ENCODE measurements at places on chromosomes 11 and 22.

GRCh38 chr22:46355369-46355995 lies 20.0 kb downstream of the TRMU start:
- DNase-seq = no peak

DNA sequence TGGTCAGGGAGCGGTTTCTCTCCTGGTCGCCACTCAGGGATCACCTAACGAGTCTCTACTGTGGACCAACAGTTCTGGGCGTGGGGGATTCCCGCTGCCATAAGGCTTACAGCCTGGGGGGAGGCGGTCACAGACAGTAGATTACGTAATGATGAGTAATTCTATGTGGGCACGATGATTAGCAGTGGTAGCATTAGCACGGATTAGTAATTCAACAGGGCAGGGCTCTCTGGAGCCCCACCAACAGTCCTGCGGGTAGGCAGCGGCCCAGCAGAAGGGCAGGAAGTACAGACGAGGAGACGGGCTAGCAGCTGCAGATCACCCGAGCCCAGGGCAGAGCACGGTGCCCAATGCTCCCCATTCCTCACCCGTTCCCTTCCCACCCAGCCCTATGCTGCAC lies 3.6 kb downstream of the SHISAL1 start:
- peak; percentile 58 for DNase-seq

DNA sequence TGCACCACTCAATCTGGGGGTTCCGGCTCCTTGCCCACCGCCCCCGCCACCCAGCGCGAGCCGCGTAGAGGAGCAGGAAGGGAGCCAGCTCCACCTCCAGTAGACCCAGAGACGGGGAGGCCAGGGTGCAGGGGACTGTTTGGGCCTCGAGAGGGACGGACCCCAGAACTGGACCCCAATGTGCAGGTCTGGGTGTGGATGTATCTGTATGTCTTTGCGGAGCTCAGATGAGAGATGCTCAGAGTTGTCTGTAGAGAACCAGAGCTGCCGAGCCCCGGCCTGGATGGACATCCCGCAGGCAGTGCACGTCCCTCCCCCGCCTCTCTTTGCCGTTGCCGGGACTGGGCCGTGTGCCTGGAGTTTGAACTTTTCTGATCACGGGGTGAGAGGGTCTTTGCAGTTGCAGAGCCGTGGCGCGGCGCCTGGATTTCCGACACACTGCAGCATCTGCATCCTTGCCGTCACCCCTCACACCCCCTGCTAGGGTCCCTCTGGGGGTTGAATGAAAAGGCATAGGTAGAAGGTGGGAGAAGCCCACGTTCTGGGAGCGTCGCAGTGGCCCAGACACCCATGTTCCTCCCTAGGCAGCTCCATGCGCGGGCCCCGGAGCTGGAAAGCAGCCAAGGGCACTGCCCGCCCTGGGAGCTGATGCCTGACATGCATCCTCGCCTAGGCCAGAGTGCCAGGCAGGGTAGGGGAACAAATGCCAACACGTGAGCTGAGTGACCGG lies 105.2 kb downstream of the KCNQ1 start:
- no peak for DNase-seq

GRCh38 chr22:40199852-40200251 lies 22.1 kb downstream of the TNRC6B start:
- DNase-seq = no peak

DNA sequence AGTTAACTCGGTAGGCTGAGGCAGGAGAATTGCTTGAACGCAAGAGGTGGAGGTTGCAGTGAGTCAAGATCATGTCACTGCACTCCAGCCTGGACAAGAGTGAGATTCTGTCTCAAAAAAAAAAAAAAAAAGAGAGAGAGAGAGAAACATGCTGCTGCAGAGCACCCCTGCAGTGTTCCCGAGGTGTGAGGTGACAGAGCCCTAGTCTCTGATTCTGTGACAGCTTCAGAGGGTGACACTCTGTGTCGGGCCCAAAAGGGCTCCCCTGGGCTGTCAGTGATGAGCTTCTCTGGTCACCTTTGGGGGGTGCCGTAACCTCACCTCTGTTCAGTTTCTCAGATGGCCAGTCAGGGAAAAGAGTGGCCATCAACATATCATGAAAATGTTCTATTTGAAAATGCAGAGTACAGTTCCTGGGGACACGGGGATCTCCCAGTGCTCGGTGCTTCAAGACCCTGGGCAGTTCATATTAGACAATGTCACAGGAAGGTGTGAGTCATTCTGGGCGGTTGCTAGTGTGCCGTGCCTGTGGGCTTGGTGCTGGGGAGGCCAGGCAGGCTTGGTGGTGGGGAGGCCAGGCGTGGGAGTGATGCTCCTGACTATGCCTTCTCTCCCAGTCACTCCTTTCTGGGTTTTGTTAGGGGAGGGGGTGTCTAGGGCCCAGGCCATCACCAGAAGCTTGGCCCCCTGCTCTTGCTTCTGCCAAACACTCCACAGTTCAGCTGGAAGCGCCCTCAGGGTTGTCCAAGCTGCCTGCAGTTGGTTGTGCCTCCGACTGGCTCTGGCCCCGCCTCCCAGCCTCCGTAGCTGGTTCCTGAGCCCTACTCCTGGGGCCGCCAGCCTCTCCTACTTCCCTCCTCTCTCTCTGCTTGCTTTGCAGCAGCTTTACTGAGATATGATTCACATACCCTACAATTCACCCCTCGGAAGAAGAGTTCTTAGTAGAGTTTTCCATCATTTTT lies 52.5 kb upstream of the CLDN5 start:
- DNase-seq = peak; percentile 50

- DNase-seq = peak; percentile 36
Observed at GRCh38 chr11:15720460-15720859, 605.7 kb downstream of the INSC start.

DNA sequence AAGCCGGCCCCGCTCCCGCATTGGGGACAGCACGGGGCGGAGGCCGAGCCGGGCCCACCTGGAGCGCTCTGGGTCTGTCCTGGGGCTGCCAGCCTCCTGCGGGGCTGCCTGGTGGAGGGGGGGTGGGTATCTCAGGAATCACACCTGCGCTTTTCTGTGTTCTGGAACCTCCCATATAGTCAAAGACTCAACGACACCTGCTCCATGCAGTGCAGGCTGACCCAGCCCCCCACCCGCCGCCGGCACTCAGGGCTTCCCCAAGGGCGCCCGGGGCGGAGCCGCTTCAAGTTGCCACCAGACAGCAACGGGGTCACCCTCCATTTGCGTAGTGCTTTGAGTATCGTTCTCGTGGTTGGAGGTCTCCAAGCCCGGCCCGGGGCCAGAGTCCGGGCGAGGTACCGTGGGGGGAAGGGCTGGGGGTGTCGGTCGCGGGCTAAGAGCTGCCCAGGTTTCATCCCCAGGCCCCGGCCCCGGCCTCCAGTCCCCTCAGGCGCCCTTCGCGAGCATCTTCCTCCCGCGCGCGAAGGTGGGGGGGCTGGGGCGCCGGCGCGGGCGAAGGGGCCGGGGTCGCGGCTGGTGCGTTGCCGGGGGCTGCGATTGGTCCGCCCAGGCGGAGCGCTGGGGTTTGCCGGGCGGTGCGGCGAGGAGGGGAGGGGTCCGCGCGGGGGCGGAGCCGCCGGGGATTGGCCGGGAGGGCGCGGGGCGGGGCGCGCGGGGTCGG lies 6.6 kb downstream of the TSPAN4 start:
- no peak for DNase-seq

DNA sequence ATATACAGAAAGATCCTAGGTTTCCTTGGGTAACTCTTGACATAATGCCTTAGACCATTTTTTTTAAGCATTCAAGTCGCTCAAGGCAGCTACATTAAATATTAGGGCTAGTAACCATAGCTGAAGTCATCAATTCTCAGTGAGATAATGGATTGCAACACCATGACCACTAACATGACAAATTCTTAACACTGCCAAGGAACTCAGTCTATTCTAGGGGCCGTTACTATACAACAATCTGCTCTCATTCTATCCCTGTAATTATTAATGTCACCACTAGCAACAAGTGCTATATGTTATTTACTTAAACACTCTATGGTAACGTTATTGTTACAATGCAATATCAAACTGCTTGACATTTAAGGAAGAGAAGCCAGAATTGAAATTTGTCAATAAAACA lies 3.2 kb upstream of the STK33 start:
- no peak for DNase-seq

DNA sequence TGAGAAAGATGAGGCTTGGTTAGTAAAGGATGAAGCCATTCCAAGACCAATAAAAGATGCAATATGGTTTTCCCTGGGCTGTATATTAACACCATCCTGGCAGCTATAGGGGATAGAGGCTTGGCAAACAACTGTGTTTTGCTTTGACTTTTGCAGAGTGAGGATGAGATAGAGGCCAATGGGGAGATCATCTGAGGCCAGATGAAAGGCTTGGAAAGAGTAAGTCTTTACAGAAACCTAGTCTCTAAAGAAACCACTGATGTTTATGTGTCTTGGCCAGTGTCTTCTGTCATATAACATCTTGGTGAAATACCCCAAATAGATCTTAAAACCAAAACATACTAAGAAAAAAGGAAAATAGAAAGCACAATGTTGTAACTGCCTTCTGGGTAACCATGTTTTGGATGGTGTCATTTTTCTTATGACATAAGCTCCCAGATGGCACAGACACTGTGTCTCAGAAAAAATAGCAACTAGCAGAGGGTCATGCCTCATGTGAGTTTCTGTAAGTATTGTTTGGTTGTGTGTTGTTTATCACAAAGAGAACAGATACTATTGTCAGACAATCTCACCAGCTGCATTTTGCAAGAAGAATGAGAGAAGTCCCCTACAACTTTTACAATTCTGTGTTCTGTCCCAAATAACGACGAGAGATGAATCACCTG lies 305.4 kb downstream of the ST3GAL4 start:
- no peak for DNase-seq

- DNase-seq = peak; percentile 90
Observed at GRCh38 chr11:129992161-129992944, 10.3 kb downstream of the PRDM10 start.

DNA sequence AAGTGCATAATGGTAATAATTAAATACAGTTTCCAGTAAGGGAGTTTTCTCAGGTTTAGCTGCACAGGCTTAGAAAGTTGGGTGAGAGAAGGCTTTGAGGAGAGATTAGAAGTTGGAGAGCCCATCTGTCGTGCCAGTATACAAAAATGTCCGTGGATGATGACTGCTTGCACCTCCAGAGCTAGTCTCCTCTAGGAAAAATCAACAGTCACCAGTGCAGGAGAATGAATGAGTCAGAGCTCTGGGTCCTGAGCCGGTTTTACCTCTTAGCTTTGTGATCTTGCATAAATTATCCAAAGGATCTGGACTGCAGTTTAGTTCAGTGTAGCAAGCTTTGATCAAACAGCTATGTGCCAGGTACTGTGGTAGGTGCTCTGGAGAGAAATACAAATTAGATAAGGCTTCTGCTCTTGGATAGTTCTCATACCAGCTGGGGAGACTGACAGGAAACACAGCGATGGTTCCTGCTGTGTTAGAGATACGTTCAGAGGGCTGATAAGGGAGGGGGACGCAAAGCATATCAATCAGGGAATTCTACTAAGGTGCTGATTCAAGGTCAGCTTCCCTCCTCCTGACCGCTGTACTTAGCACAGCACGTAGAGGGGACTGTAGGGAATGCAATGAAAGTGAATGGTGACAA lies 125.9 kb downstream of the TEAD1 start:
- DNase-seq = peak; percentile 81

GRCh38 chr22:22181341-22181850 lies 63.2 kb upstream of the VPREB1 start:
- DNase-seq = no peak

DNA sequence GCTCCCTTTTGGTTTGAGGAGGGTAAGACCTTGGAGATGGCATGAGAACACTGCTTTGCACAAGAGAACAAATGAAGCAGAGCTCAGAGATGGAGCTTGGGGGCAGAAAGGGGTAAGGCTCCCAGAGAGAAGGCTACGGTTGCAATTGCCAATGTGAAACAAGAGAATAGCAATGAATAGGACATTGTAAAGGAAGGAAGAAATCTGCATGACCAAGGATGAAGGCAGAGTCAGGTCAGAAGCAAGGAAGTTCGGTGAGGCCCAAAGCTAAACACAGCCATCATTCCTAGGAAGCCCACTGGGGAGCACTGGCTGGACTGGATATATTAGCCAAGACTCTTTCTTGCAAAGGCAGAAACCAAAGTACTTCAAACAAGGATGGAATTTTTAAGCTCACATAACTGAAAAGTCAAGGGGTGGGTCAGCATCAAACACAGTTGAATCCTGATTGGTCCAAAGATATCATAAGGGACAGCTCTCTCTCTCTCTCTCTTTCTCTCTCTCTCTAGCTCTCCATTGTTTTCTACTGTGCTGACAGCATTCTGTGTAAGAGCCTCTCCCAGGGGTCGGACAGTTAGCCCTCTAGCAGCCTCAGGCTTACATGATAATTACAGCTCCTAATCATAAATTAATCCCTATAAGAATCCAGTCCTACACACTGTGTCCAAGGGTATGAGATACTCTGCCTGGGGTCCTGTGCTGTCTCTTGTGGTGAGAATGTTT lies 484.3 kb downstream of the SOX6 start:
- DNase-seq = no peak

GRCh38 chr11:7516475-7516874 lies 2.7 kb downstream of the PPFIBP2 start:
- no peak for DNase-seq

- no peak for DNase-seq
Observed at GRCh38 chr11:15725246-15725645, 610.5 kb downstream of the INSC start.

DNA sequence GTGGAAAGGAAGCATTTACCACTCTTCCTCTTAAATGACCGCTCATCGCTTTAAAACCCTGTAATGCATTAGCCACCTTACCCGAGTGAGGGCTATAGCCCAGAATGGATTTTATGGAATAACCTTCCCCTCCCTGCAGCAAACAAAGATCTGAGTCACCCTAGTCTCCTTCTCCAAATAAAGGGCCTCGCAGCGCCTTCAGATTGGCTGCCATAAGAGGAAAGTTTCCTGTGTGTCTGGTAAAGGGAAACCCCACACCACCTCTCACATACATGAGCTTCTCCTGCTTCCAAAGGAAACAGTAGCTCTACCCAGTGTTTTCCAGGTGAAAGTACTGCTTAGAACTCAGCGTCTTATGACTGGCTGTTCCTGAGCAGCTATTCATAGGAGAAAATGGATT lies 47.8 kb downstream of the PPP2R1B start:
- no peak for DNase-seq

- no peak for DNase-seq
Observed at GRCh38 chr22:42630901-42631602, 9.3 kb downstream of the ATP5MGL start.

DNA sequence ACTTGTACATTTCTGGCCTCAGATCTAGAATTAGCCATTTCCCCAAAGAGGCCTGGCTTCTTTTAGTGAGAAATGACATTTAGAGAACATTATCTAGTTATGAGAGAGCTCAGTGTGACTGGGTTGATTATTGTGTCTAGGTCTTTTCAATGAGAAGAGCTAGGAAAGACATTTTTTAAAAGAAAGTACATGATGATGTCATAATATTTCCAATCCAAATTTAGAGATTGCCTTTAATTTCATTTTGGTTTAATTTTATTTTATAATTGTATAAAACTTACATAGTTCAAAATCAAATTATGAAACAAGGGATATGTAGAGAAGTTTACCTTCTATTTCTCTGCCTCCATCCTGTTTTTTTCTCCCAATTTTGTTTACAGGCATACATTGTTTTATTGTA lies 354.9 kb downstream of the TMEM135 start:
- DNase-seq = no peak

Measured in SW480 (cell line).